Transverse colon (tissue), 4 donors: ENCODE measurements at places on chromosomes 3 and 15. TPM values are rescaled to one million over a fixed set of nuclear protein-coding genes. Genes with fewer than 3 reads are reported as not detected.

DNA sequence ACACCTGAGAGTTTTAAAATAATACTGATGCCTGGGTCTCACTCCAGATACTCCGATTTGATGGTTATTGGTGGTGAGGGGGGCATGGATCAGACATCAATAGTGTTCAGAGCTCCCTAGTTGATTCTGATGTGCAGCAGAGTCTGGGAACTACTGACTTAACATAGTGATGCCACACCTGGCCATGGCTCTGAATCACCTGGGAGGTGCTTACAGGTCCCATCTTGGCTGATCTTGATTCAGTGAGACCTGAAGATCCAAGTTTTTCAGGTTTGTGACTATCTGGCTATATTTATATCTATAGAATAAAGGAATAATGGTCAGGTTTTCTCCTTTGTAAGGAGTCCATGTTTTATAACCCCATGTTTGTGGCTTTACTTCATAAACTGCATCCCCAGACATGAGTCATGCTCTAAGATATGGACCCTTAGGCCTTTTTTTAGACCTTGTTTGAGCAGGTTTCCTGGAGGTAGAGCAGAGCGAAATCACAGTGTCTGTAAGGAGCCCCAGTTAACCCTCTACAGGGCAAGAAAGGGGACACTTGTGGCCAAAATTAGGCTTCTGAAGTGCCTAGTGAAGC lies 101.4 kb downstream of the LARS2 start:
- DNase-seq: no peak

DNA sequence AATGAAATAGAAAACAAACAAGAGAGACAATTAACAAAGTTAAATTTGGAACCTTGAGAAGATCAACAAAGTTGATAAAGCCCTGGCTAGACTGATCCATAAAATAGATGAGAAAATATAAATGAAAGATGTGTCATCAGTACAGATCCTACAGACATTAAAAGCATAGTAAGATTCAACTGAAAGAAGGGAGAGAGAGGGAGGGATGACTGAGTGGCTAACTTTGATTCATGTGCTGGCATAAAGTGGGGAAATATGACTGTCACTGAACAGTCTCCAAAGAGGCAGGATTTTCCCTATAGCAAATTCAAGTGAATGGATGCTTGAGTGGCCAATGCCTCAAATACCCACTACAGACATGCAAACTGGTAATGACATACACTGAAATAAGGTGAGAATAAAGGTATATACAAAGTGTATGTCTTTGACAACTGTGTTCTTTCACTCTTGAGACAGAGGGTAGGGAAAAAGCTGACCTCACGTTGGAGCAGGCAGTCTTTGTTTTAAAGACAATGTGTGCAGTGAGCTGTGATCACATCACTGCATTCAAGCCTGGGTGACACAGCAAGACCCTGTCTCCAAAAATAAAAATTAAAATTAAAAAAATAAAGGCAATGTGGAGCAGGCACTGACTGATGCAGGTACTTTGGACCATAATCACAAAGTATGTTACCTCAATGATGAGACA lies 35.9 kb upstream of the CHD2 start:
- no peak for DNase-seq

- no peak for DNase-seq
Measured at GRCh38 chr3:144548346-144548745, 576.7 kb downstream of the DIPK2A start.

The TRPM1 gene
- total RNA-seq: not detected

The MYL3 gene
- total RNA-seq: not detected

DNA sequence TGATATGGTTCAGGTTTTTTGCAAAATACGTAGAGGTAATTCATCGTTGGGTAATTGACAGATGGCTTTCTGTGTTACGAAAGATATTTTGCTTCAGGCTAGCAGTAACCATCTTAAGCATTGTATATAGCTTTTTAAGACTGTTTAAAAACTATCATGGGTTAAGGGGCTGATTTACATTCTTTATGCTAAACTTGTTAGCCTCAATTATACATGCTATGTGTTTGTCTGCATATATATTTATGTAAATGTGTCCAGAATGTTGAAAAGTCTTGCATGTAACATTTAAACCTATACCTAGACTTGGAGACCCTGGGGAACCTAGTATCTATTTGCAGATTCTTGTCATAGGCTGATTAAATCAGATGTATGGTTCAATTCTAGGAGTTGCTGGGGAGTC lies 11.1 kb upstream of the P2RY14 start:
- no peak for DNase-seq

DNA sequence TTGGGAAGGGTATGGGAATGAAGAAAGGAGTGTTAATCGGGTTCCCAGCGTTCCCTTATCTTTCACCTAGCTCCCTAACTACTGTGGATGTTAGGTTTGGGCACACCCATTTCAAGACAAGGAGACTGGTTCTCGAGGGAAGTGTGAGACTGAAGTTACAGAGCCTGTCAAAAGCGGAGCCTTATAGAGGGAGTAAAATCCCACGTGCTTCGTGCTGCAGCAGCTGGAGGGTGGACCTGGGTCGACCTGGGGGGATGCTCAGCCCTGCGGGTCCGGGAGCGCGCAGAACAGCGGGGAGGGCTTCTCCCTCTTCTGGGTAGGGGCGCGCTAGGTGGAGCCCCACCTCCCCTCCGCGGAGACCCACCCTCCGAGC lies 314 bp upstream of the TMED3 start:
- no peak for DNase-seq

The LDHAL6B gene
- total RNA-seq: not detected

The MASP1 gene
- 8.7 TPM for total RNA-seq

DNA sequence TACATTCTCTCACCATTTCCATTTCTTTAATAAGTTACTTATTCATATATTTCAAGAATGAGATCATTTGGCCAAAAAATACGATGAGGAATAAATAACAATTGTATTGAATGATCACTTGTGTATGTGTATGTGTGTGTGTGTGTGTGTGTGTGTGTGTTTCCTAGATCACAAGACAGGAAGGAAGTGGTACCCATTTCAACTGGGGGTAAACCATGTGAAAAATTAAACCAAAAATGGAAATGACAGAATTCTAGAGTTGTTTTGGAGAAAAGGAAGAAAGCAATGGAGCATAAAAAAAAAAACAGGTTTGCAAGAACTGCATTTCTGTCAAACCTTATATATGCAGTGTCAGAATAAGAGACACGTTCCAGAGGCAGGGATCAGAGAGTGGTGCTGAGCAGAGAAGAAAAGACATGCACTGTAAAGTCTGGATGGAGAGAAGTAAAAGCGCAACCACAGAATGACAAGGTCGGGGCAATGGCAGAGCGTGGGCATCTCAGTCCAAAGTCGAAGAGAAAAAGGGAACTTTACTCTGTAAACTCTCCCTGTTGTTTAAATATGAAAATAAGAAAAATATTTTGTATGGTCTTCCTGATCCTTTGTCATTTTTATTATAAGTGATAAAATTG lies 75.5 kb downstream of the PEX5L start:
- no peak for DNase-seq

DNA sequence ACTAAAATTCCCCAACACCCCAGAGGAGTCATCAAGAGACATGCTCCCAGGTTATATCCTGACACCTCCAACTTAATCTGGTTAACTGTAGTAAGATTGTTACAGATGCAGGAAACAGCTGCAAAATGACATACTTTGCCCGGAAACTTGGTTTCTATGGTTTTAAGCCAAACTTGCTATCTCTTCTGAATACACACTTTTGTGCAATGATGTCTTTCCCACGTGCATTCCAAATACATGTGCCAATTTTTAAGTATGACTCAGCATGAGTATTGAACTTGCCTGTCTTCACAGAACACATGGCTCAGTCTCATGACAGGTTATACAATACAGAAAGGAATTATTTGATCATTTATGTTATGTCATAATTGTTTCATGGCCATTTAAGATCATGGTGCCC lies 207.0 kb upstream of the DCBLD2 start:
- DNase-seq: no peak

The GPR176 gene
- total RNA-seq: 10.9 TPM

DNA sequence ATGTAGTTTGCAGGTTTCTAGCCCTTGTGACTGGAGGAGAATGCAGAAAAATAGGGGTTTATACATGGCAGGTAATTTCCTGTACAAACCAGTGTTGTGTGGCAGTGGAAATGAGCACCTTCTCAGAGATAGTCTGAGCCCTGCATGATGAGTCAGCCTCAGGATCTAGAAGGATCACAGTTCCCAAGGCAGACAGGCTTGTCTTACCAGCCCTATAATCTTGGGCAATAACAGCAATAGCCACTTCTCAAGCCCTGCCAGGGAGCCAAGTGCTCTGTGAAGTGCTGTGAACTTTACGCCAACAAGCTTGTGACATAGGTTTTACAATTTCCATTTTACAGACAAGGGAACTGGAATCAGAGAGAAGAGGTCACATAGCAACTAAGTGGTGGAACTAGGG lies 89.4 kb downstream of the CD47 start:
- DNase-seq: peak; percentile 67

DNA sequence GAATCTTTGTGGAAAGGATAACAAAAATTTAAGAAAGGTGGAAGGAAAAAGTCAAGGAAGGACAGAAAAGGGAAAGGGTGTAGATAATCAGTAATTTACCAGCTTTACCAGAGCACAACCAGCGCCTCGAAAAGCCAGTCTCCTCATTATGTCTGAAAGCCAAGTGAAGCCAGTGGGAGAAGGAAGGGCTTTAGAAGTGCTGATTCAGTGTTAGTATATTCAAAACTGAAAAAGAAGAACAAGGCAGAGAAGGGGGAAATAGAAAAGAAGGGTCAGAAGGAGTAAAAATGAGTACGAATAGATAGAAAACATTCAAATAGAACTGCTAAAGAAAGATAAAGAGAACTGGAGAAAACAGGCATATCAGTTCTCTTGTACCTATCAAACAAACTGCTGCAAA lies 4.1 kb downstream of the PBRM1 start:
- no peak for DNase-seq

GRCh38 chr15:71914092-71914491 lies 103.7 kb downstream of the NR2E3 start:
- no peak for DNase-seq

GRCh38 chr3:106758459-106758858 lies 618.8 kb upstream of the CCDC54 start:
- DNase-seq: no peak

- no peak for DNase-seq
Measured at GRCh38 chr3:197026481-197026866, 3.1 kb downstream of the MELTF start.

- no peak for DNase-seq
Measured at GRCh38 chr15:91947683-91948608, 94.4 kb downstream of the SLCO3A1 start.

DNA sequence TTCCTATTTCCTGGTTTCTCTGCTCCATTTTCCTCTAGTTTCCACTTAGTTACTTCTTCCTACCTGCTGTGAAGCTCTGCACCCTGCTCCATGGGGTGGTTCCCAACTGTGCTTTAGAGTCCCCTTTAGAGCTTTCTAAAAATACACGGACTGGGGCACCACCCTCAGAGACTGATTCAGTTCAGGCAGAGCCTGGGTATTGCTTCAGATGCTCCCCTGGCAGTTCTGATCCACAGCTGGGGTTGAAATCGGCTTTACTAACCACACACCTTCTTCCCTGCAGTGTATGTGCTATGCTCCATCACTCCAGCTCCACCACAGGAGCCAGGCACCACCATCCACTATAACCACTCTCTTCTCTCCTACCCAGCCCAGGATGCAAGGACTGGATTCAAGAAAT lies 12.6 kb downstream of the ANP32A start:
- peak; percentile 2 for DNase-seq

- DNase-seq: no peak
Measured at GRCh38 chr15:70710714-70711113, 52.6 kb downstream of the UACA start.

The CIP2A gene
- 1.4 TPM for total RNA-seq

- DNase-seq: no peak
Measured at GRCh38 chr3:162507397-162507796, 1010.8 kb downstream of the OTOL1 start.

- peak; percentile 80 for DNase-seq
Measured at GRCh38 chr15:45454814-45455213, 67.7 kb downstream of the SLC30A4 start.
